ELR (cell line): ENCODE measurements at places on chromosomes 1 and 21.

DNA sequence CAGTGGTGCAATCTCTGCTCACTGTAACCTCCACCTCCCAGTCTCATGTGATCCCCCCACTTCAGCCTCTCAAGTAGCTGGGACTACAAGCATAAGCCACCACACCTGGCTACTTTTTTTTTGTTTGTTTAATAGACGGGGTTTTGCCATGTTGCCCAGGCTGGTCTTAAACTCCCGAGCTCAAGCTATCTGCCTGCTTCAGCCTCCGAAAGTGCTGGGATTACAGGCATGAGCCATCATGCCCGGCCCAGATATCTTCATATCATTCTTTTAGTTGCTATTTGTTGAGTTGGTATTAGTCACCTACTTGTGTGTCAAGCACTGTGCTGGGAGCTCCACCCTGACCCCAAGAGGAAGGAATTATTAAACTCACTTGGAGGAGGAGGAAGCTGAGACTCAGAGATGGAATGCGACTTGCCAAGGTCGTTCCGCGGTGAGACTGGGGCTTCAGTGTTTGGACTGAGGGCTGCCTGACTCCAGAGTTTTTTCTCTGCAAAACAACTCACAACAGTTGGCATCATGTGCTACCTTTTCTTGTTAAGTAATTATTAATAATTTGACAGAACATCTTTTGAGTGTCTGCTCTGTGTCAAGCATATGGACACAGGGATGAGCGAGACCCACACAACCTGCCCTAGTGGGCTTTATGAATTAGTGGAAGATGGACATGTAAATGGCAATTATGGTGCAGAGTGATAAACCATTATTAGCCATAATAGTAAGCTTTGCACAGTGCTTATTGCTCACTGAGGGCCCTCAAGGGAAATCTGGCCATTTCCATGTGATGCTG, 132.0 kb downstream of the FOXD2 start:
- DNase-seq: peak; percentile 97

DNA sequence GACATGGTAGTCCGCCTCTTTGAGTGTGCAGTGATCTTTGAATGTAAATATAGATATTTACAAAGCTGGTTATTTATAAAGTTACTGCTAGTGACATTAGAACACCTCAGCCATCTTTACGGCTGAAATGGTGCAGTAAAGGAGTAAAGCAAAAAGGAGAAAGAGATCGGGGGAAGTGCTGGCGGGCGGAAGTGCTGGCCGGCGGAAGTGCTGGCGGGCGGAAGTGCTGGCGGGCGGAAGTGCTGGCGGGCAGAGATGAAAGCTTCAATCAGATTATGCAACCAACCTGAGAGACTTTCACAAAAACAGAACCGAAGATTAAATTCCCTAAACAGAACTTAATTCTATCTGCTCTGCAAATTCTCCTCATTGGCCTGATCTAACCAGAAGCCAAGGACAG, 1.4 kb upstream of the OR14A16 start:
- DNase-seq: no peak

DNA sequence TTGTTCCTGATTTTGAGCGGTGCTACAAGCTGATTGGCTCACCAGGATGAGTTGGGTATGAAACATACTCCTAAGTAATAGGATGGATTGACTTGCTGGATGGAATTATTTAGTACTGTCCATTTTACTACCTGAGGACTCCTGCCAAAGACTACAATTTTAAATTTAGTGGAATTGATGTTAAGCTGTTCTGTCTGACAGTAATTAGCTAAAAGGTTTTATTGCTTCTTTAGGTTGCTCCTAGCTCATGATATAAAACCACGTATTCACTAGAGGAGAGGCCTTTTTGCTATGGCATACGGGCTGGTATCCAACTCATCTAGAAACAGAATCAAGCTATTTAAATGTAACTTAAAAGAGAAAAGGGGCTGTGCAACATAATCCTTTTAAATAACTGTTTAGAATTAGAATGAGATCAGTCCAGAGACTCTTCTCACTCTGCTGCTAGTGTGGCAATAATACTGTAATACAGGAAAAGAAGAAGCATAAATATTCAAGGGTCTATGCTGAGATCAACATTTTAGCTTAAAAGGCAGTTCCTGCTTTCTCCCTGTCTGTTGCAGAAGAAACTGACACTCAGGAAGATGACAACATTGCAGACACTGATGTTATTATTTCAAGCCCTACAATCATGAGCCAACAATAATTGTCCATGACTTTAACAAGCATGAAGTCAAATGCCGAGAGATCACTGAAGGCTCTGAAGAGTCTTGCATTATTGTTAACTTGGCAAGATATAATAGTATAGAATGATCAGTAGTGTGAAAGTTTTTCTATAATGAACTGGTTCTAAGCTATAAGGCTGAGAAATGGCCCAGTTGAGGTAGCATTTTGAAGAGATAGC, 258.7 kb upstream of the ADGRL4 start:
- DNase-seq: no peak

- no peak for DNase-seq
Measured at GRCh38 chr1:107555578-107555977, 409.4 kb downstream of the VAV3 start.

- no peak for DNase-seq
Measured at GRCh38 chr1:201328576-201328975, 45.3 kb downstream of the PKP1 start.

GRCh38 chr1:11990303-11991032, 10.2 kb downstream of the MFN2 start:
- DNase-seq: peak; percentile 19

GRCh38 chr1:198205016-198205684, 48.4 kb downstream of the NEK7 start:
- DNase-seq: no peak

- DNase-seq: no peak
Measured at GRCh38 chr1:241250465-241250864, 106.5 kb downstream of the RGS7 start.

DNA sequence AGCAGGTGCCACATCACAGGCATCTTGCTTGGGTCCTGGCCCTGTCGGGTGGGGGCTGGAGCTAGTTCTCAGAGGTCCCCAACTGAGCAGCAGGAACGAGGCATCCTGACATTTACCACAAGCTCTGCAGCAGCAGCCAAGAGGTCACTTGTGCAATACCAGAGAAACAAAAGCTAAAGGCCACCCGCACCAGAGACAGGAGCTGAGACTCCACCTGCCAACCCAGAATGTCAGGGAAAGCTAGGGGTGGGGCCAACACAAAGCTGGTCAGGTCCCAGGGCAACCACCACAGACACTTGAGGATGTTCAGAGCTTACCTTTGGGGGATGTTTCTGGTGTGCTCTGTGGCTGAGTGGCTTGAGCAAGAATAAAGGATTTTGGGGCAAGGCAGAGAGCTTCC, 13.6 kb upstream of the SYT6 start:
- no peak for DNase-seq

GRCh38 chr1:162709870-162710269, 77.6 kb downstream of the DDR2 start:
- DNase-seq: peak; percentile 37

DNA sequence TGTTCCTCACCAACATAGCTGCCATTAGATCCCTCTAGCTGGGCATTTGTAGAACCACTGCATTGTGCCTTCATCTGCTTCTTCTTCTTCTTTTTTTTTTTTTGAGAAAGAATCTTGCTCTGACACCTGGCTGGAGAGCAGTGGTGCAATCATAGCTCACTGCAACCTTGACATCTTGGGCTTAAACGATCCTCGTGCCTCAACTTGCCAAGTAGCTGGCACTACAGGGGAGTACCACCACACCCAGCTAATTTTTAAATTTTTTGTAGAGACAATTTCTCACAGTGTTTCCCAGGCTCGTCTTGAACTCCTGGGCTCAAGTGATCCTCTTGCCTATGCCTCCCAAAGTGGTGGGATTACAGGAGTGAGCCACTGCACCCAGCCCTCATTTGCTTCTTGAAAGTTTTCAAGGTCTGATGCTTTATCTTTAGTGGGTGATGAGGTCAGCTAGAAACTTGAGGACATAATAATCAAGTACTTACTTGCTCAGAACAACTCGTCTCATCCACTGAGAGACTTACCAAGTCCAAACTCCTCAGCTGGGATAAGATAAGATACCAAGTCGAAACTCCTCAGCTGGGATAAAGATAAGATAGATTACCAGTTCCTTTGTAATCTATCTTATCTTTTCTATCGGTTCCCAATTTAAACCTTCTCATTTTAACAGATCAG, 71.5 kb downstream of the MACF1 start:
- no peak for DNase-seq

DNA sequence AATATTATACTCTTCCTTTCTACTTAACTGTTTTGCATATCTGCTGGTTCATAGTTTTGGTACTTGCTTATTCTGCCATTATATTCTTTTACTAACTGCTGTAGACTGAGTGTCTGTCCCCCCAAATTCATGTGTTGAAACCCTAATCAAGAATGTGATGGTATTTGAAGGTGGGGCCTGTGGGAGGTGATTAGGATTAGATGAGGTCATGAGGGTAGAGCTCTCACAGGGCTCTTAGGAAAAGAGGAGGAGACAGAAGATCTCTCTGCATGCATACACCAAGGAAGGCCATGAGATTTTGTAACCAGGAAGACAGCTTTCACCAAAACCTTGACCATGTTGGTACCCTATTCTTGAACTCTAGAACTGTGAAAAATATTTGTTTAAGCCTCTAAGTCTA, 354.1 kb upstream of the B3GALT2 start:
- no peak for DNase-seq

DNA sequence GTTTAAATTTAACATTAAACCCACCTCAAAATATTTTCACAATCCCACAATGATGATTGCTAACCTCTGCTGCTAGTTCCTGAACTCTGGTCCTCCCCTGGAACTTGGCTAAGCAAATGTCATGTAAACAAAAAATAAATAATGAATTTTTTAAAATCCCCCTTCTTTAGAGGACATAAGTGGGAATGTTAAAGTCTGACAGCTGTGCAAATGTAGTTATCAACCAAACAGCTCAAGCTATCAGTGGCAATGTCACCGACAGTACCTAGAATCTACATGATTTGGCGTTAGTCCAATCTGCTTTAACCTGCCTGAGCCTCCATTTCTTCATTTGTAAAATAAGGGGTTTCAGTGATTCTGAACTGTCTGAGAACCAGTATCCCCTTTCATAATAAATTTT, 67.7 kb downstream of the GDAP2 start:
- no peak for DNase-seq

GRCh38 chr1:242847390-242847993, 323.0 kb upstream of the PLD5 start:
- DNase-seq: peak; percentile 7

DNA sequence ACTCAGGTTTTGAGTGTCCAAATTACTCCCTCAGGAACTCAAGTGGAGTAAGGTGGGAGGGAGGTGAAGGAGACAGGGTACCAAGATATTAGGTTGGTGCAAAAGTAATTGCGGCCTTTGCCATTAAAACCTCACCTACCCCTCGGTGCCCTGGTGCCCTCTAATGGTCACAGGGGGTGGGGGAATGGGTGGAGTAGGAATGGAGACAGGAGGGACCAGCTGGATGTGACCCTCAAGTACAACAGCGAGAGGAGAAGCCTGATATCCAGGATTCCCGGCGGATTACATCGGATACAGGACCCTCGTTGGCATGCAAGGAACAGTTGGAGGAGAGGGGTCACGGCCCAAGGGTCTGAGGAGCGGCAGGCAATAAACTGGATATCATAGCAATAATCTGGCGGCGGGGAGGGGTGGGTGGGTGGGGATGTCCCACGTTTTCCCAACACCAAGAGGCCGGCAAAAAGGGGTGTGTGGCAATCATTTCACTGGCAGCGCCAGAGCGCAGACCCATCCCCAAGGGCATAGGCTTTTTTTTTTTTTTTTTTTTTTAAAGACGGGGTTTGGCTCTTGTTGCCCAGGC, 4.3 kb upstream of the ZBTB7B start:
- no peak for DNase-seq

GRCh38 chr21:45940621-45941337, 40.8 kb upstream of the COL6A1 start:
- no peak for DNase-seq

GRCh38 chr21:46069166-46069565, 28.7 kb upstream of the COL6A2 start:
- DNase-seq: no peak

- no peak for DNase-seq
Measured at GRCh38 chr21:17819877-17820229, 697 bp upstream of the C21orf91 start.

- DNase-seq: no peak
Measured at GRCh38 chr21:35402061-35402460, 353.0 kb upstream of the RUNX1 start.

GRCh38 chr1:230834292-230834691, 34.0 kb downstream of the C1orf198 start:
- DNase-seq: no peak

- DNase-seq: no peak
Measured at GRCh38 chr1:17567582-17567981, 28.1 kb downstream of the ARHGEF10L start.

GRCh38 chr1:94486990-94487389, 54.6 kb downstream of the F3 start:
- DNase-seq: no peak

DNA sequence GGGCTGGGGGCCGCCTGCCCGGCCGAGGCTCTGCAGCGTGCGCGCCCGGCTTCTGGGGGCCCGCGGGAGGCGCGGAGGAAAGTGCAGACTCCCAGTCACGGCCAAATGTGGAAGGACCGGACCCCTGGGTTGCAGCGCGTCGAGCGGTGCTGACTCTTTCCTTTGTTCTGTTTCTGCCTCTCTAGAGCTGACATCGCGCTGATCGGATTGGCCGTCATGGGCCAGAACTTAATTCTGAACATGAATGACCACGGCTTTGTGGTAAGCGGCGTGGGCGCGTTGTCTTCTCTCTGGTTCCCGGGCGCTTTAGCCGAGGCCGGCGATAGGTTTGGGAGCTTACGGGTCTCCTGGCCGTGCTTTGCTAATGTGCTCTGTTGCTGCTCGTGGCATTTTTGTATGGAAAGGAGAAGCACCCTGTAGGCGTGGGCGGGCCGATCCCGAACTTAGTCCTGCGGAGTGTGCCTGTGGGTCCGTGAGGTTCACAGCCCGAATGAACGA, 629 bp downstream of the PGD start:
- peak; percentile 69 for DNase-seq

- DNase-seq: no peak
Measured at GRCh38 chr1:81183051-81183450, 617.7 kb upstream of the ADGRL2 start.

DNA sequence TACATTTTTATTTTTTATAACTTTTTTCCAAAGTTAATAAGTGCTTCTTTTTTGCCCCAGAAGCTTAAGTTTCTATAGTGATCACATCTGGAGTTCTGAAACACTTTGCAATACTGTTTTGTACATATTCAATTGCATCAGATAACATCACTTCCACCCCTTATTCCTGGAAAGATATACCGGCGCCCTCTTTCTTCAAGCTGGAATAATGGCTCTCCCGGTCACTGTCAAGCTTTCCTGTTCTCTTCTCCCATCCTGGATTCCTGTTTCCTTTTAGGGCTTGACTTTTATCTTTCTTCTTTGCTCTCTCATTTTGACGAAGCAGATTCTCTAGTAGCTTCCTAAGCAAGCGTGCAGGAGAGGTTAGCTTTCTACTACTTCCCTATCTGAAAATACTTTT, 1866.8 kb downstream of the MRPL39 start:
- peak; percentile 3 for DNase-seq

- DNase-seq: peak; percentile 80
Measured at GRCh38 chr1:225454733-225455132, 26.9 kb upstream of the LBR start.

GRCh38 chr21:45169682-45170081, 95.3 kb downstream of the ADARB1 start:
- DNase-seq: no peak
